GDM1 (cell line): ENCODE measurements at places on chromosomes 3 and 15.

DNA sequence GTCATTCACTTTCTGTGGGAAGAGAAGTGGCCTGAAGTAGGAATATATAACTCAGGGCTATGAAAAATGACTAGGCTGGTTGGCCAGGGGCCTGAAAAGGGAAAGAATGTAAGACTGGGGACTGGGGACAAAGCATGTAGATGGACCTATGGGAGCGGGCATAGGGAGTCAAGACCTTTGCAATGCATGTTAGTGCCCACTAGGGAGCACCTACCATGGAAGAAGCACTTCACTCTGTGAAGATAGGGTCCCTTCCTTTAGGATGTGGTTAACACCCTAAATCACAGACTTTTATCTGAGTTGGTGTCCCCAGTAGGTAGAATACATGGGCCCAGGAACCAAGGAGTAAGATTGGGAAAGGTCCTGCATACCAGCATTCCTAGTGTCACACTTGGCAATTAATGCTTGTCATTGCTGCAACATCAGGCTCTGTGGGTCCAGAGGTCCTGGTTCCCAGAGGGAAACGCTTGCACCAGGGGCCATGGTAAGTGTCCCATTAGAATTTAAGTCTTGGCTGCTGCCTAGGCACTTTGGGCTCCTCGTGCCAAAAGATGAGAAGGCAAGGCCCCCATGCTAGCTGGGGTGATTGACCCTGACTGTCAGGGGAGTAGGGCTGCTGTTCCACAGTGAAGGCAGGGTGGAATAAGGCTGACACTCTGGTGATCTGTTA lies 79.6 kb downstream of the CRYGS start:
- no peak for DNase-seq

GRCh38 chr3:177917234-177917861 lies 618.9 kb upstream of the KCNMB2 start:
- no peak for DNase-seq

GRCh38 chr3:98645039-98645438 lies 51.6 kb upstream of the CPOX start:
- DNase-seq, result no peak

- no peak for DNase-seq
Observed at GRCh38 chr3:141379250-141379966, 11.1 kb downstream of the ZBTB38 start.

DNA sequence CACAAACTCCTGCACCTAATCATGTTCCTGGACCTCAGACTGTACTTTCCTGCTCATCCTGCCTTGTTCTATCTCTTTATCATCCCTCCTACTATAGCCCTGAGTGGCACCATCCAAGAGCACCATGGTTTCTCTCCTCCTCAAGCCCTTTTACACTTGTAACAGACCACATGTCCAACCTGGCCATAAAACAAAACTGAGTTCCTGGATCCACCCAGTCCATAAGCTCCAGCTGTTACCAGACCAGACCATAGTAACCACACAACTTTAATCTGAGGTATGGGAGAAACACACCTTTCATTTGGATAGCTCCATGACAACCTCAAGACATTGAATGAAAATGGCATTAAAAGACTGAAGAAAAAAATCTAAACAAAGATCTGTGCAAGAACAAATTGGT lies 9.1 kb downstream of the TM4SF18 start:
- no peak for DNase-seq

DNA sequence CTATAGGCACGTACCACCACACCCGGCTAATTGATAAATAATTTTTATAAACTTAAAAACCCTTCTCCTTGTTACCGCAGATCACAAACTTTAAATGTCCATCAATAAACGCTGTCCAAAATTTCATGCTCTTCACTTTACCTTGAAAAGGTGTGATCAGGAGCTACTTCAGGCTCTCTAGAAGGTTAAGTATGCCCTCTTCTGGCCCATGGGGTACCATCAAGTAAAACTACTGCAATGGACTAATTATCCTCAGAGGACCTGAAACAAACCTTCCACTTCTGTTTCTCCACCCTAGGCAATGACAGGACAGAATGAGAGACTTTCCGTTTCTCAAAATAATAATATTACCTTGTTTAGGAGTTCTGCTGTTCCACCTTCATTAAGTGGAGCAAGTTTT lies 9.2 kb downstream of the LZTFL1 start:
- DNase-seq, result no peak

DNA sequence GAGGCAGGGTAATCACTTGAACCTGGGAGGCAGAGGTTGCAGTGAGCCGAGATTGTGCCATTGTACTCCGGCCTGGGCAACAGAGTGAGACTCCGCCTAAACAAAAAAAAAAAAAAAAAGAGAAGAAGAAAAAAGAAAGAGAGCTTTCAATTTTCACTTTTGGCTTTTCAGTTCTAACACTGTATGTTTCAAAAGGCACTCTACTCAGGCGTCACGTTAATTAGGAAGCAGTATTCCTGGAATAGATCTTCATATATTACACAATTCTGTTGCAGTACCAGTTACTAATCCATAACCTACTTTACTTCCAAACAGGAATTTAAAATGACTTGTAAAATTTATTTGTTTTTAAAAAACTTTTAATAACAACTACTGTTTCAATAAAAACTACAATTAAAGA lies 131.7 kb upstream of the PLXND1 start:
- DNase-seq, result no peak

DNA sequence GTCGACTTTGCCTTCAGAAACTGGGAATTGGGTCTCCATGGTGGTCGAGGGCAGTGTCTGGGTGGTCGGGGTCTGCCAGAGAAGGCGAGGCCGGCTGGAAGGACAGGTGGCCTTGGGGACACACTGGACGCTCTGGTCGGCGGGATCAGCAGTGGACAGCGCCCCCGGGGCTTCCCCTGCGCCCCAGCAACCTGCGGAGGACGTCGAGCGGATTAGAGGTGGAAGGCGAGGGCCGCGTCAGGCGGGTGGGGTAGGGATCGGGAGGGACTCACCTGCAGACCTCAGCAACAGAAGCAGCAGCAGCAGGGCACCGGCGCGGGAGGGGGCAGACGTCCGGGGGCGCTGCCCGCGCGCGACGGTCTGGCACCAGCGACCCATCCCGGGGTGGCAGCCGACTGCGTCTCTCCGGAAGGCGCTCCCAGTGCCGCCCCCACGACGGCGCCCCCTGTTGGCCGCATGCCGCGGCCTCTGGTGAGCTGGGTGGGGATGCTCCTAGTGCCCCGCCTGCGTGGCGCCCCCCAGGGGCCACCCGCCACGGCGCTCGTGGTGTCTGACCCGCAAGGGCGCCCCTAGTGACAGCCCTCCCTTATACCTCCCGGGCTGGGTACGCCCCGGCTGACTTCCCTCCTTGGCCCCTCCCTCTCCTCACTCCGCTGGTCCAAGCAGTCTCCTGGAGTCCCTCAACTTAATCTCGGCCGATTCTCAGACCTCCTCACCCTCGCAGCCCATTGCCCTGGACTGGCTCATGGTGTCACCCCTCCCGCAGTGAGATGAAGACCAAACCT lies at the start of gene PRSS50:
TSS of gene PRSS50 (minus strand) at position 423 of the 785 bp plus-strand sequence. CDS start at position 378, 45 bp downstream.
- DNase-seq, result no peak

GRCh38 chr3:144458283-144458682 lies 486.7 kb downstream of the DIPK2A start:
- DNase-seq, result no peak
